ENCODE measurements at places on chromosomes 5 and 9.

- no peak for DNase-seq
Observed at GRCh38 chr5:119049824-119050449, 20.9 kb upstream of the DMXL1 start.

DNA sequence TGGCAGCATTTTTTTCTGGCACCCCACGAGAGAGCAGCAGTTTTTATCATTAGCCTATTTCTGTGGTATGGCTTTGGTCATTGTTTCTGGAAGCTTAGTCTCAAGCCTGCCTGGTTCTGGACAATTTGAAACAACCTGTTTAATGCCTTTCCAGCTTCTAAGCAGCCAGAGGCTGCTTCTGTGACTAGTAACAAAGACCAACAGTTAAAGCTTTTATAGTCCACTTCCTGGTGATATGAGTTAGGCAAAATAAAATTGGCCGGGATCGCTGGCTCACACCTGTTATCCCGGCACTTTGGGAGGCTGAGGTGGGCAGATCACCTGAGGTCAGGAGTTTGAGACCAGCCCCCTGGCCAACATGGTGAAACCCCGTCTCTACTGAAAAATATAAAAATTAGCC is 24.0 kb downstream of the LYRM7 start:
- no peak for DNase-seq

DNA sequence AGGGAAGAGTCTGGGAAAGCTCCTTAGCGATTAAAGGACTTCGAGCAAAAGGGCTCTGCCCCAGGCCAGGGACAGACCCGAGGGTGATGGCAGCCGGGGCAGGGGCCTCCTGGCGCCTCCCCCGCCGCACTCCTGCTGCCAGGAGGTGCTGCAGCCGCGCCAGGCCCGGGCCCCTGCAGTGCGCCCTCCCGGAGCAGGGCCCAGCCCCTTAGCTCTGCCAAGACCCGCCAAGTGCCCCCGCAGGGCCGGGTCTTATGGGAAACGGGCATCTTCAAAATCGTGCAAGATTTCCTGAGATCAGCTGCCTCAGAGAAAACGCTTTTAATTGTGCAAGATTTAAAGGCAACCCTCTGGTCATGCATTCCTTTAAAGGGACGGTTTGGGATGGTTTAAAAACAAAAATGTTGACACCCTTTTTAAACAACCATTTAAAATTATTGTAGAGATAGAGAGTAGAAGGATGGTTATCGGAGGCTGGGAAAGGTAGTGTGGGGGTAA is 52.4 kb downstream of the CDC14B start:
- DNase-seq, result no peak

DNA sequence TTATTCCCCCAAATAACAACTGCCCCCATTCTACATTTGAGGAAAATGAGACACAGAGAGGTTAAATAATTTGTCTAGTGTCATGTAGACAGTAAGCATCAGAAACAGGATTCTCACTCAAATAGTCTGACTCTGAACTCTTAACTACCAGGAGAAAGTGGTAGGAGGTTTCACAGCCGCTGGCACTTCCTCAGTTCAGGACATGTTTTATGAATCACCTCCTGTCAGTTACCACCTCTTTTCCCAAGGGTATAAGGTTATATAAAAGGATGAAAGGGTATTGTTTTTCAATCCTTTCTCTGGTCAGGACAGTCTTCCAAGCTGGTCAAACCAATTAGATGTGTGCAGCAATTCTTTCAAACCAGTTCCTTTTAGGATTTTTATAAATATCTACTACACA is 52.1 kb downstream of the TSSK1B start:
- no peak for DNase-seq

GRCh38 chr9:341634-342421 is 127.2 kb downstream of the DOCK8 start:
- DNase-seq, result no peak

GRCh38 chr5:75156585-75156984 is 80.1 kb downstream of the ANKRD31 start:
- no peak for DNase-seq

DNA sequence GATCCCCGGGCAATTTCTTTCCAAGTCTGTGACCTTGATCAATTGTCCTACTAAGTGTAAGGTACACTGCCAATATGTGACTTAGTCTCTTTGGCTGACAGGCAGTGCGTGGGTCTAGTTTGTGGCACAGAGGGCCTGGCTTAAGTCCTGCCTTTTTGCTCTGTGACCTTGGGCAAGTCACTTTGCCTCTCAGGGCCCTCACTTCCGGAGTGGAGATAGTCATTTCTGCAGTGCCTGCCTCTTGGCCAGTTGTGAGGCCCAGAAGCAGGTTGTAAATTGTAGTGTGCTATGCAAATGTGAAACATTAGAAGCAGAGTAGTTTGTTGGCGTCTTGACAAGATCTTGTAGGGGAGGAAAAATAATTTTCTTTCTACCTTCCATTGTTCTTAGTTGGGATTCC is 39.0 kb downstream of the KIF4B start:
- no peak for DNase-seq

DNA sequence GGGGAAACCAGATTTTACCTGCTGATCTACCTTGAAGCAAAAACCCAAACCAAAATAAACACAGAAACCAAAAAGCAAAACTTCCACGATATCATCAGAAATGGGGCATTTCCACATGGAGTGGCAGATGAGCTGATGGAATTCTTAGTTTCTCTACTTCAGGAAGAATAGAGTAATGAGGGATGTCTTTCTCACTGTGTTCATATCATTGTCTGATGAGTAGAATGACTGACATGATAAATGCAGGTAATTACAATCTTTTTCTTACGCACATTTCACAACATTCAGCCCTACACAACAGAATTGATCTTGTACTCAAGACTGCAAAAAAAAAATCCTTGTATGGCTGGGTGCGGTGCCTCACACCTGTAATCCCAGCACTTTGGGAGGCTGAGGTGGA is 23.2 kb upstream of the ANKH start:
- no peak for DNase-seq

- DNase-seq, result no peak
Observed at GRCh38 chr5:66727630-66728029, 131.4 kb downstream of the MAST4 start.

DNA sequence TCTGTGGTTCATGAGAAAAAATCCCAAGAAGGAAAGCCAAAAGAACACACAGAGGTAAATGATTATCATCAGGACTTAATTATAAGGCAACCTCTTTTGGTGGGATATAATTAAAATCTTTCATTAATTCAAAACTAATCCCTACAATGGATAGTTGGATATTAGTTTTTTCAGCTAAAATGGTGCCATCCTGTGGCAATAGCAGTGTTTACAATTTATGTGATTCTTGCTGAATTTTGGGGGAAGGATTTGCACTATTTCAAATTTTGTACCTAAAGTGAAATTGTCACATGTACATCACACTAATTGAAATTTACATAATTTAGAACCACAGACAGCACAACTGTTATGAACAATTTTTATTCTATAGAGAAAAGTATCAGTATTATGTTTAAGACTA is 67.0 kb downstream of the CAST start:
- DNase-seq, result no peak

DNA sequence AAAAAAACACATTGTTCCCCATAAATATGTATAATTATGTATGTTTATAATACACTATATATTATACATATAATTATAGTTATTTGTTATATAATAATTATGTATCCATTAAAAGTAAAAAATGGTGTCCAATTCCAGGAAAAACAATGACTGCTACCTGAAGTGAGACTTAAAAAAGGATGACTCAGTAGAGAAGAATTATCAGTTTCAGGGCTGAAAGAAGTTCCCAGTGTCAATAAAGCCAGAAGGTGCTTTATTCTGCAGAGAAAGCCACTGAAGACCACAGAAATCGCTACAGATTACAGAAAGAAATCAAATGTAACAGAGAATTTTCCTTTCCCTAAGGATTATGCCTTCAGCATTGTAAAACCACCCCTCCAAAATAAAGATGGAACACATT is 50.9 kb downstream of the ANKRD31 start:
- DNase-seq, result no peak

DNA sequence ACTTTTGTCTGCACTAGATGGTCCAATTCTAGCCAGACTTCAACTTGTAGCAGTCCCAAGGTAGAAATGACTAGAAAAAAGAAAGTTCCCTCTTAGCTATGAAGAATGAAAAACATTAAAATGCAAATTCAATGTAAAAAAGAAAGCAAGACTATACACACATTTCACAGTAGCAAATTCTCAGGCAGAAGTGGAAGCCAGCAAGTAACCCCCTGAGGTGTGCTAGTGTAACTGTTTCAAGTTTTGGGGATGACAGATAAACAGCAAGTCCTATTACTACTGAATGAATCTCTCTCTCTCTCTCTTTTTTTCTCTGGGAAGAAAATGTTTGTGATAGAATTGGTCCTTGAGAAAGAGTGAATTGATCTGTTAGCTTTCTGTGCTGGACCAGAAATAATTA is 185.6 kb downstream of the EFNA5 start:
- no peak for DNase-seq

- DNase-seq, result no peak
Observed at GRCh38 chr5:114419067-114419388, 57.2 kb downstream of the KCNN2 start.

- no peak for DNase-seq
Observed at GRCh38 chr9:81534138-81534875, 155.0 kb downstream of the TLE1 start.

DNA sequence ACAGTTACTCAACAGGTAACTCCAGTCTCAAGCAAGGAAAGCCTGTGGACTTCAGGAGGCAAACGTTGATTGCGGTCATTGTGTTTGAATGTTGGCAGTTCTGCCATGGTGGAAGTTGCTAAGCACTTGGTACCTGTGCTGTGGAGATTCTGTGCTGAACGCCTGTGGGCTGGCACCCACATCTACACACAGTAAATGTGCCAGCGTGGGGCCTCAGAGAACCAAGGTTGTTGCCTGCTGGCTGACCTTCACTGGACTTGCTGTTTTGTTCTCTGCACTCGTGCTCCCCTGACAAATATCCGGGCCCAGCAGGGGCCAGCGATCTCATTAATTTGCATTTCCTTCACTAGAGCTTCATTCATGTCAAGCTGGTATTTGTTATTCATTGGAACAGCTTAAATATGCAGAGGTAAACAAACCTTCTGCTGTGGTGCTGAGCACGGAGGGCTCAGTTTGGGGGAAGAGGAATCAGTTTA is 141.8 kb downstream of the PRKACG start:
- DNase-seq, result no peak

DNA sequence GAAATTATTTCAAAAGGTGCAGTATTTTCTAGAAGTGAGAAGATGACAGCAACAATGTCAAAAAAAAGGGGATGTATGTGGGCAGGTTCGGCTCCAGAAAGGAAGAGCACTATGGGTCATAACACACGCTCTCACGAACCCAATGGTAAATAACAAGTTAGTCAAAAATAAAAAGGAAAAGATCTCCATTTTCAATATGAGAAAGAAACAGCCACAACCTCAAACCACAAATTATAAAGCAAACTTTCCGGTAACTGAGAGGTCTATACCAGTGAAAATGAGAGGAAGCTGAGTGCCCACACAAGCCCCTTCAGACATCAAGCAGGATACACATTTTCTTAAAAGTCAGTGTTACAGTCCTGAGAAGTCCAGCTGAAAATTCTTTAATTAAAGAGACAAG is 398.5 kb upstream of the RPS23 start:
- no peak for DNase-seq

- DNase-seq, result no peak
Observed at GRCh38 chr5:74664551-74664950, 20.5 kb upstream of the HEXB start.

GRCh38 chr5:35363387-35363965 is 133.2 kb upstream of the PRLR start:
- no peak for DNase-seq

DNA sequence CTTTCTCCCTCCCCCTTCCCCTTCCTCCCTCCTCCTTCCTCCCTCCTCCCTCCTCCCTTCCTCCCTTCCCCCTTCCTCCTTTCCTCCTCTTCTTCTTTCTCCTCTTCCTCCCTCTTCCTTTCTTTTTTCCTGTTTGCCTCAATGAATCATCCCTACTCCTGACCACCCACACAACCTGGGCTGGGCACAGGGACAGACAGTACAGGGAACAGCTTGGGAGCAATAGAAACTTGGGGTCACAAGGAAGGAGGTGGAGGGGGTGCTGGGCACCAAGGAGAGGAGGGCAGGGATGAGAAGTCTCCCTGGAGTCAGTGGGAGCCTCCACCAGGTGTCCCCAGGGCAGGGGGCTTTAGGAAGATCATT is 5.0 kb downstream of the TTC16 start:
- DNase-seq, result no peak

DNA sequence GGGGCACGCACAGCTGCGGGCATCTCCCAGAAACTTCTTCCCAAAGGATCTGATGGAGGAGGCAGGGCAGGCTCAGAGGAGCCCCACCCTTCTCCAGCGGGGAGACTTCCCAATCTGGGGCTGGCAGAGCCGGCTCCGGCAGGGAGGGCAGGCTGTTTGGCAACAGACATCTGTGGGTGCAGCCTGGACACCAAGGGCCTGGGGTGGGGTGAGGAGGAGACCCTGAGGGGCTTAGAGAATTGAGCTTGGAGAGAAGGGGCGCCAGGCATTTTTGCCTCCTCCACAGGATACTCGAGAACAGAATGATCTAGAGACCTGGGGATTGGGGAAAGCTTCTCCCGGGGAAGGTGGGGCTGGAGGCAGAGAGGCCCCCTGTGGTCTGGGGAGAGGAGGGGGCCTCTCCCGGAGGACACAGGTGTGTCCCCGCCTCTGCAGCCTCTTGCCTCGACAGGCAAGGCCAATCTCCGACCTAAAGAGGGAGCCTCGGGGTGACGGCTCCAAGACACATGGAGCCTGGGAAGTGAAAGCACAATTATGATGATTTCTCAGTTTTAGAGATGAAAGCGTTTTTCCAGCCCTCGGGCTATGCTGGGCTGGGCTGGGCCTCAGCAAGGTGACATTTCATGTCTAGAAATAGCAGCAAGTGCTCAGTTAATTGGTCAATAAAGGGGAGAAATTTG is 8.4 kb downstream of the LHX3 start:
- DNase-seq, result no peak

DNA sequence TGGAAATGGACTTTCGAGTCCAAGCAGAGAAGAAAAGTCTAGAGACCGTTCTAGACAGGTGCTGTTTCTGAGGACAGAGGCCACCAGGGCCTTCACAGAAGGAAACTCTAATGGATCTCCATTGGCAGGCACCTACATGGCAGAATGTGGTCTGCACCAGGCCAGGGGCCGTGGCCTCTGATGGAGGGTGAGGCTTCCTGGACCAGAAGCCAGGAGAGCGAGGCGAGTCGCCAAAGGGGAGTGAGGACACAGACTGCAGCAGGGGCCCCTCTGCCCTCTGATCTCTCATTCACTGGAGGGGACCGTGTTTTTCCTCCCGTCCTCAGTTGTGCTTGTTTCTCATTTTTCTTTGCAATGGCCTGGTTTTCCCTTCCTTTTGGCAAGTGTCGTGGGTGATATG is 41.1 kb downstream of the ALG2 start:
- no peak for DNase-seq

- DNase-seq, result no peak
Observed at GRCh38 chr5:171606414-171607024, 179.1 kb upstream of the SMIM23 start.

DNA sequence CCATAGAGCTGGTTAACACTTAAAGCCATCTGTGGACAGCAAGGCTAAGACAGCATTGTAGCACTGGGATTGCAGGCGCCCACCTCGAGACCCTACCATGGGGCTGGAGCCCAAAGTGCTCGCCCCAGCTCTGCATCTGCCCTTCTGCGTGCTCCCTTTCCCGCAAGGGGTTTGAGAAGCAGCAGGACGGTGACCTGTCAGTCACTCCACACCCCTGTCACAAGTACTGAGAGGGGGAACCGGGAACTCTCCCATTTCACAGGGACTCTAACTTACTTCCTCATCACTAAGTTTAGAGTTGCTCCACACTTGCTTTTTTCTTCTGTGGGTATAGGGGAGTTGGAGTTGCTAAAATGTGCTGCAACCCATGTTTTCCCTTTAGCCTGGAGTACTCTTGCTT is 273.2 kb downstream of the SMARCA2 start:
- DNase-seq, result no peak

Data from NCI-H1930 (cell line).